Foreskin keratinocyte (primary cell): ENCODE measurements at places on chromosomes 2 and 18.

- DNase-seq, result peak; percentile 39
These were observed 1.0 kb upstream of the TCF4 start for GRCh38 chr18:55588870-55589595.

DNA sequence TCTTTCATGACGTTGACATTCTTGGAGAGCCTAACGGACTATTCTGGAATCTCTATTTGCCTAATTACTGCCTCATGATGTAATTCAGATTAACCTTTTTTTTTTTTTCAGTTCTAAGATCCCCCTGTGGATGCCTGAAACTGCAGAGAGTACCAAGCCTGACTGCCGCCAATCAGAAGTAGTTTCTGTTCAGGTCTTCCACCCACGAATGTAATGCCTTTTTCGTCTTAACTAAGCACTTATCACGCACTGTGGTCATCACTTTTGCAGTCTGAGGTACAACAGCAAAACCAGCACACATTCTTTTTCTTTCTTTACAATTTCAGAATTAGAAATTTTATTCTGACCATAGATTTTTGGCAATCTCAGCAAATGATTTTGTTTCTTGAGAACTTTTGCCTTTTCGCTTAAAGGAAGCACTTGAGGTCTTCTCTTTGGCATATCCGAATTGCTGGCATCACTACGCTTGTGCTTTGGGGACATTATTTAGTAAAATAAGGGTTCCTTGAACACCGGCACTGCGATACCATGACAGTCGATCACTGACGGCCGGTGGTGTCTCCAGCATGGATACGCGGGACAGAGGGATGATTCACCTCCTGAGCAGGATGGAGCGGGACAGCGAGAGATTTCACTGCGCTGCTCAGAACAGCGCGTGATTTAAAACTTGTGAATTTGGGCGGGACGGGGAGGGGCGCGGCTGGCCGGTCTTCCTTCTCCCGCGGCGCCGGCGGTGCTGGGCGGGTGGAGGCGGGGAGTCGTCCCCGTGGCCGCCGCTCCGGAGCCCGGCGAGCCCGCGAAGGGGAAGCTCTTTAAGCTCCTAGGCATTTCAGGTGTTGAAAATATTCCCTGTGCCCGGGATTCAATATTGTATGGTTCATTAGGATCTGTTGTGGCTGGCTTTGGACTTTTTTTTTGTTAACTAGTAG, 32.0 kb upstream of the GPR55 start:
- DNase-seq, result peak; percentile 42

DNA sequence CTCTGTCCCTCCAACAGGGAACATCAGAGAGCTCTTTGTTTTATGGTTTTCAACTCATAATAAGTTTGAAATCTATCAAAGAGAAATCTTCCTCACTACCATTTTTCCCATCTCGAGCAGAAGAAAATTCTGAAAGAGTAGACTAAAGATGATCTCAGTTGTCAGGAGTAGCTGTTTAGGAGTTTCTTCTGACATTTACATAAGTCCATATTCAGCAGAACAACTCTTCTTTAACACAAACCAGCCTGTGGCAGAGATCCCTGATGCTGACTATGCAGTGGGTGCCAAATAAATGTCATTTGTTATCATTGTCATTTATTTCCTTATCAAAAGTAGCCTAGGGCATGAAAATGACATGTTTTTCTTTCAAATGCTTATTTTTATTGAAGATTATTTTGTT, 380.7 kb downstream of the MBD2 start:
- DNase-seq, result no peak

- no peak for DNase-seq
These were observed 1224.4 kb upstream of the LRRTM1 start for GRCh38 chr2:81528852-81529480.

DNA sequence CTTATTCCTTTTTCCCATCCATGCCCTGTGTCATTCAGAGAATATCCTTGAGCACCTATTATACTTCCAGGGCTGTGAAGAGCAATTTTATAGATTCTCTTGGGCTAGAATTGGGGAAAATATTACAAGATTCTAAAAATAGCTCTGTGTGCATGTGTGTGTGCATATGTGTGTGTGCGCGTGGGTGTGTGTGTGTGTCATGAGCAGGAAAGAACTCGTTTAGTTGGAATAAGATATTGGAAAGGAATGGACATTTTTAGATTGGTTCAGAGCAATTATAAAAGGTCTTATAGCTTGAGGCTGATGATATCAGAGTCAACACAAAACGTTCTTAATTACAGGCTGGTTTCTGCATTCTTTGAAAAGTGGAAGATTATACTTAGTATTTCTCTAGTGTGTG, 212.1 kb upstream of the COPS8 start:
- DNase-seq, result peak; percentile 30

DNA sequence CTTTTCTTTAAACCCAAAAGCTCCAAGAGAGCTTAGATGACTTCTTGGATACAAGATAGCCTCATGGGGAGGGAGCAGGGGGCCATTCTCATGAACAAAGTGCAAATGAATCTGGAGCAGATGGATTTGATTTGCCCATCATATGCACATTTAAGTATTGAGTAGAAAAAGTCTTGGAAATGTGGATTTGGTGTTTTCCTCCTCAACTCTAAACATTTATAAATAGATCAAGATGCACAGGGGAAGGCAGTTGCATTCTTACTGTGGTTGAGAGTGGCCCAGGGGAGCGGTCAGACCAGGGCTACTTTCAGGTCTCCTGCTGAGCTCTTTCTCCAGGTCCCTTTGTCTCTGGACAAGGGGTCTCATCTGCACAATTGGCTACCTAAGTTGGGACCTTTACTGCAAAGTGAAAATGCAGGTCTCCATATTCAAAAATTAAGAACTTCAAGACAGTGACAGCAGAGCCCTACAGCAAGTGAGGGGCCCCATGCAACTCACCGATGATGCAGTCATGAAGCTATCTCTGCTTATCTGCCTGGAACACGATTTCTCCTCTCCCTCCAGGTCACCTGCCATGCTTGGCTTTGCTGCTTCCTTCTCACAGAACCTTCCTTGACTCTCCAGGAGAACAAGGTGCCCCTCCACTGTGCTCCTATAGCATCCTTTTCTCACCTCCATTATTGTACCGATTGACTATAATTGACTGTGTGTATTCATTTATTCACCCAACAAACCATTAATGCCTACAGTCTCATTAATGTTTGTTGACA, 145.4 kb downstream of the LPIN1 start:
- DNase-seq, result no peak

DNA sequence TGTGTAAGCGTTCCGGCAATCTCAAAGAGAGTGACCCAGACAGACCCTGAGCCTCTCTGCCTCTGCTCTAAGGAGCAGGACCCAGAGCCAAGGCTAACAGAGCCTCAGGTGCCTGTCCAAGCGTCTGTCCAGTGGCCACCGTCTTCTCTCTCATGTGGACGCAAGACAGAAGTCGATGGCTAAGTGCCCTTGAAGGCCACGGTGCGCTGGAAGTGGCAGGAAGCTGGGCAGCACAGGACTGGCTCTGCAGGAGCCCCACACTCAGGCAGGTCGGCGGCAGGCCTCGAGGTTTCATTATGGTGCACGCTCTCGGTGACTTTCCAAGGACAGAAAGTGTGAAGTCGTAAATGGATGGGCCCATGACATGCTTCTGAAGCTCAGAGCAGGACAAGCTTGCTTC, 49.1 kb downstream of the HDAC4 start:
- DNase-seq, result no peak

DNA sequence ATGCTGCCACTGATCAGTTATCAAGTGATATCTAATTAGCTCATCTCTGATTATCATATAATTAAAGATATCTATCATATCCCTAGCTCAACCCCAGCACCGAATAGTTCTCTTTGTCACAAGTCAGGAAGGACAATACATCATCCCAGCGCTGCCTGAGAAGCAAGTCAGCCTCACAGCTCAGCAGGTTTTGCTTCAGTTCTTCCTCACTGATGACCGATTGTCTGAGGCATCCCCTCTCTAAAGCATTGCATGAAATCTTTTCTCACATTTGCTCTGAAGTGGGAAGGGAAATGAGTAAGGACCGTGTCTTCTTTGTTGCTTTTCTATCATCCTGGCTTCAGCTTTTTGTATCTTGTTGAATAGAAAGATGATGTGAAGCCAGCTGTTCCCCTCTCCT, 247.9 kb downstream of the CMPK2 start:
- no peak for DNase-seq

DNA sequence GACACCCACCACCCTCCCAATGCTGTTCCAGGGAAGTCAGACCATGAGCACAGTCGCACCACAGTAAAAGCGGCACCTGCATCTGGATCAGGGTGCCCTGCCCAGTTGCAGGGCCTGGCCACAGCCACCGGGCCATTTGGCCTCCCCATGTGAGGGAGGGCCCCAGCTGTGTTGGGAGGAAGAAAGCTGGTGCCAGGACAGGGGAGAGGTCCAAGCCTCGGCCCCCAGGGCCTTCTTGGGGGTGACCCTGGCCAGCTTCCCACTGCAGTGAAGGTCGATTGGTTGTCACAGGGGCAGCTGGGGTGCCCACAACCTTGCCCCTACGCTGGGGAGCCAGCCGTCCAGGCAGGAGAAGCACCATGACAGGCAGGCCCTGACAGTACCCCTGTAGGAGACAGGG, 183.2 kb upstream of the RAB6C start:
- DNase-seq, result no peak

DNA sequence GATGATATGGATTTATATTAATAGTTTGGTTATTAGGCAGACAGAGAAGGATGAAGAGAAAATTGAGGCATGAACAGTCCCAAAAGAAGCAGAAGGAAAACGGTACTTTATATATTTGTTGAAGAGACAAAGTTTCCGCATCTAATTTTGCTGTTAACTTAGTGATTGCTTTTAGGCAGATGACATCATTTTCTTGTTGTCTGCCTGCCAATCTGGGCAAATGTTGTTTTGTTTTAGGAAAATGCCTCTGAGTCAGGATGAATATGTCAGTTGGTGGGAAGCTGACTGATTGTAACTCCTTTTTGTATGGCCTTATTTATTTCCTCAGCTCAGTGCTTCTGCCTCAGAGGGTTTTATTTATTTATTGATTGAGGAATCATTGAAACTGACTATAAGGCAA, 52.5 kb upstream of the CAVIN2 start:
- peak; percentile 79 for DNase-seq

GRCh38 chr2:27471961-27472360, 17.6 kb downstream of the IFT172 start:
- DNase-seq, result no peak

GRCh38 chr18:62409821-62410220, 84.7 kb downstream of the TNFRSF11A start:
- DNase-seq, result no peak

DNA sequence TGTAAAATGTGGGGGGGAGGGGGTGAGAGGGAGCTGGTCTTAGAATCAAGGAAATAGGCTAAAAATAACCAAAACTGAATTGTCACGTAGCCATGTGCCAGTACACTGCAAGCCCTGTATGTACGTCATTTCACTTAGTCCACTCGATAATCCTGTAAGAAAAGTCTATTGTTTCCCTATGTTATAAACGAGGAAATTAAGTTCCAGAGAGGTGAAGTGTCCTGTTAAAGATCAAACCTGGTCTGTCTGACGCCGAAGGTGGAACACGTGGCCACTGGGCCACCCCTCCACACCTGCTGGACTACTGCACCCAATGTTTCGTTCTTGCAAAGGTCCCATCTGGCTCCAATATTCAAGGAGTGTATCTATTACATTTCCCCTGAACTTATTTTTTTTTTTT, 29.6 kb downstream of the TFCP2L1 start:
- DNase-seq, result no peak

DNA sequence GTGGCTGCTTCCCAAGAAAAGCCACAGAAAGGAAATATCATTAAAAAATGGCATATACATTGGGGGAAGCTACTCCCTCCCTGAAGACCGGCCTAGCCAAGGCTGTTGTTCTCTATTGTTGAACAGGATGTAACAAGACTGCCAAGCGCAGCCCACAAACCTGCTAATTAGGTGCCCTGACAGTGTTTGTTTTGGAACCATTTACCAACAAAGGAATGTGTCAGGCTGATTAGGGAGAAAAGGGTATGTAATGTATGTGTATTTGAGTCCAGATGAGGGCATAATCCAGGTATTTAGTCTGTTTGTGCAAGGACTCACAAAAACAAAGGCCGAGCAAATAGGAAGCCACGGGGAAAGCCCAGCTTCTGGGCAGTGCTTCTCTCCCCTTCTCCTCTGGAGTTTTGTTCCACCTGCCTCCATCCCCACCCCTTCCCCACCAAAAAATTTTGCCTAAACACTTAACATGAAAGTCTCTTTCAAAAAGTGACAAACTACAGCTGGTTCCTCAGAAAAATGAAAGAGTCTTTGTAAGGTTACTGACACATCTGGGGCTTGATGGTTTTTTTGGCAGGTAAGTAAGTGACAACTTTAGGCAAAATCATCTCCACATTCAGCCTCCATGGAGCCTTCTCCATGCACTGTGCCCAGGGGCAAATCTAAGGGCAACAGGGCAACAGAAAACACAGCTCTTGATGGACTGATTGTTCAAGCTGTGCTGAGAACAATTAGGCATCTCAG, 78.3 kb upstream of the FZD5 start:
- DNase-seq, result peak; percentile 63

GRCh38 chr2:218671097-218671653, 627 bp downstream of the RNF25 start:
- peak; percentile 37 for DNase-seq

GRCh38 chr2:38129987-38130386, 54.0 kb upstream of the CYP1B1 start:
- DNase-seq, result no peak

GRCh38 chr2:183093857-183094657, 15.5 kb downstream of the DUSP19 start:
- DNase-seq, result no peak

GRCh38 chr2:104772996-104773395, 80.9 kb upstream of the POU3F3 start:
- no peak for DNase-seq

DNA sequence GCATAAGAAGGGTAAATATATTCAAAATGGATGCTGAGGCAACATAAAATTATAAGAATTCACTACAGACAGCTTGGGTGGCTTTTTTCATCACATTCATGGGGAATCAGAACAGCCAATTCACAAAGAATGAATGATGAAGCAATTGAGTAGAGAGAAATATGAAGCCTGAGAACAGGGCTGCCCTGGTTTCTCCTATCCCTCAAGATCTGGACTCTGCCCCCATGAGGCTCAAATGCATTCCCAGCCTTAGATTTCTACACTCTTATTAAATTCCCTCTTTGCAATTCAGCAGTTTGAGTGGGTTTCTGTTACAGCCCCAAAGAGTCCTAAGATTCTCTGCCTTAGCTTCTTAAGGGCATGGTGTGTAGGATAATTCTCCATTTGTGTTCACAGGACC, 172.5 kb downstream of the MAIP1 start:
- DNase-seq, result no peak

DNA sequence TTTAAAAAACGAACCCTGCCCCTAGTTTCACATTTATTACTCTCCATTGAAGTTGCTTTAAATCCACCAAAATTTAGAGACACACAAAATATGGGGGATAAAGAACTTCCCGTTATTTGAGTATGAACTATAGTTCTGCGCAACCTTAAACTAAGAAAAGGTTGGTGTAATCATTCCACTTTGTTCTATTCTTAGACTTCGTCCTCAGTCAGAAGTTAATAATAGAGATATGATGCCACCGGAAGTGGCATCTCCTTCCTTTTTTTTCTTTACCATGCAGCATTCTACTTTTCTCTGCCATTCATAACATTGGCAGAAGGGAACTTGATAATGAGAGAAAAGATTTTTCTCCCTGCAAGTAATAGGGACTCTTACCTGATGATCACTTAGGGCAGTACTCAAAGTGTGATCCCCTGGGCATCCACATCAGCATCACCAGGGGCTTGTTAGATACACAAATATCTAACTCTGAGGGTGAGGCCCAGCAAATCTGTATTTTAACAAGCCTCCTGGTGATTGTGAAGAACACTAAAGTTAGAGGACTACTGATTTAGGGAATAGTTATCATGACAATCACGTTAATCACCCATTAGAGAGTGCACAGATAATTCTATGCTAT, 147.7 kb upstream of the DTNA start:
- DNase-seq, result no peak

- DNase-seq, result no peak
These were observed 1.7 kb downstream of the RBMS1 start for GRCh38 chr2:160491911-160492371.
